ENCODE measurements at places on chromosomes 5 and 9.

GRCh38 chr9:83061990-83062650 is 822 bp downstream of the RASEF start:
- DNase-seq = peak; percentile 95

DNA sequence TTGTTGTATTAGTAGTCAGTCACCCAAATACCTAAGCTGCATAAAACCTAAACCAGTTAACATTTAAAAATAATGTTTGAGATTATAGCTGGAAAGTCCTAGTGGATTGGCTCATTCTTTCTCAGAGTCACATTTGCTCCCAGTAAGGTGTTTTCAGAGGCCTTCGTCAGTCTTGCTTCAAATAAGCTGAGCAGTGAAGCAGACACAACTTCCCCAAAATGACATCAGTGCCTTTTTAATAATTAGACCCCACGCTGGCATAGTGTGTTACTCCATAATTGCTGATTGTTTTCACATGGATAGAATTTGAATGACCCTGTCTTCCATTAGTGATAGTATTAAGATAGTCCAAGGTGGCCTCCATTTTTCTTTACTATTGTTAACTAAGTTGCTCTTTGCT is 245.8 kb downstream of the PJA2 start:
- DNase-seq = no peak

GRCh38 chr5:83724935-83725334 is 4.3 kb upstream of the HAPLN1 start:
- DNase-seq = peak; percentile 72

- DNase-seq = peak; percentile 5
These were observed 1722.1 kb downstream of the MAT2B start for GRCh38 chr5:165227515-165227914.

- peak; percentile 22 for DNase-seq
These were observed 124.7 kb upstream of the FTMT start for GRCh38 chr5:121726991-121727390.

DNA sequence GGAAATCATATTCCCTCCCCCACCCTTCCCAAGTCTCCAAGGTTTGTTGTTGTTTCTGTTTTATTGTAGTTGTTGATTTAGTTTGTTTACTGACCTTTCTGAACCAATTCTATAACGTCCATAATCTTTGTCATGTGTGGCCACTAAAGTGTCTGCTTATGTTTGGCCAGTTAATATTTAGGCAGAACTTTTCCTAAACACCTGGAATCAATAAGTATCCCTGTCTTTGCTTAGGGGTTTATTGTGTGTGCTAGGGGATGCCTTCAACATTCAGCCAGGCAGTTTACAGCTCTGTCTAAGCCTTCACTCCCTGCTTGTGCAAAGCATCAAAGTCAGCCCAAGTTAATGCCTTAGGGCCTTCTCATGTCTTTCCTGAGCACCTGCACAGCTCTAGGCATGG is 16.9 kb upstream of the LECT2 start:
- no peak for DNase-seq

DNA sequence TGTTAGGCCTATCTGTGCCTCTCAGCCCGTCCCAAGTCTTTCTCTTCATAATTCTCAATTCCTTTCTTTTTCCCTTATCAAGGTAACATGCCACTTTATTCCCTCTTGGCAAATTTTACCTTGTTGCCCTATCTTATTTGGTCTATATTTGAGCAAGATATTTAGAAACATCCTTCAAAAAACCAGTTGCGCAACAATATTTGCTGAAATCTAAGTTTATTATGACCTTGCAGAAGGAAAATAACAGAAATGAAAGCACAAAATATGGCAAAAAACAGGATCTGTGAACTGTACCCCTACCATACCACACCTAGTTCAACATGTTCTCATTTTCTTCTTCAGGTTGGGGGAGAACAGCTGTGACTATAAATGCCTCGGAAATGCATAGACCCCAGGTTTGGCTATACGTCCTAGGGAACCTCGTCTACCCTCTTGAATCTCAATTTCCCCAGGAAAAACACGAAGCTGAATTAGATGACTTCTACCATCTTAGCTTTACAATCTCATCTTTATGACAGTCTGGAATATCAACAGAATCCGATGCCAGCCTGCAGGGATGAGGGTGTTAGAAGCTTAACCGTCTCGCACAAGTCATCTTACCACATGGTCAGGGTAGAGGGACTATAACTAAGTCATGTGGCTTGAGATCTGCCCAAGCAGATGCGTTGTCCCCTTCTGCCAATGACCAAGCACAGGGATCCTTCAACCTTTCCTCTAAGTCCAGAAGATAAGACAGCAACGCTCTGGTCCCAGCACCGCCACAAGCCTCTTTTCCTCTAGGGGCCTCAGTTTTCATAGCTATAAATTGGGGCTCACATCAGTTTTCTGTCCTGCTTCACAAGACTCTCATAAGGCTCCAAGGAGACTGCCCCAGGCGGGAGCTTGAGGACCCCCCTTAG is 1.3 kb downstream of the LCP2 start:
- no peak for DNase-seq
